Sciatic nerve (tissue), 2 donors: ENCODE measurements at places on chromosomes 1 and 21. TPM values are rescaled to one million over a fixed set of nuclear protein-coding genes. Genes with fewer than 3 reads are reported as not detected.

DNA sequence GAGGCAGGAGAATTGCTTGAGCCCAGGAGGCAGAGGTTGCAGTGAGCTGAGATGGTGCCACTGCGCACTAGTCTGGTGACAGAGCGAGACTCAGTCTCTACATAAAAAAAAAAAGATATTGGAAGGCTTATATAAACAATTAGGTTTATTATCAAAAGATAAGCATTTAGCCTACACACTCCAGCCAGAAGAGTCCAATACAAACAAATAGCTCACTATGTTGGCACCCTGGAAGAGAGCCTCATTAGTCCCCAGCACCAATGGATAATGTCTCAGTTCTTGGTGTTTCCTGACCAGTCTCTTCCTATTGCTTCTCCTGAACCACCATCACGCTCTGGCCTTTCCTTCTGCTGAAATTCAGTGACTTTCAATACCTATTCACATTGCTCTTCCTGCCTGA lies 48.6 kb upstream of the ATP1A1 start:
- DNase-seq = no peak

DNA sequence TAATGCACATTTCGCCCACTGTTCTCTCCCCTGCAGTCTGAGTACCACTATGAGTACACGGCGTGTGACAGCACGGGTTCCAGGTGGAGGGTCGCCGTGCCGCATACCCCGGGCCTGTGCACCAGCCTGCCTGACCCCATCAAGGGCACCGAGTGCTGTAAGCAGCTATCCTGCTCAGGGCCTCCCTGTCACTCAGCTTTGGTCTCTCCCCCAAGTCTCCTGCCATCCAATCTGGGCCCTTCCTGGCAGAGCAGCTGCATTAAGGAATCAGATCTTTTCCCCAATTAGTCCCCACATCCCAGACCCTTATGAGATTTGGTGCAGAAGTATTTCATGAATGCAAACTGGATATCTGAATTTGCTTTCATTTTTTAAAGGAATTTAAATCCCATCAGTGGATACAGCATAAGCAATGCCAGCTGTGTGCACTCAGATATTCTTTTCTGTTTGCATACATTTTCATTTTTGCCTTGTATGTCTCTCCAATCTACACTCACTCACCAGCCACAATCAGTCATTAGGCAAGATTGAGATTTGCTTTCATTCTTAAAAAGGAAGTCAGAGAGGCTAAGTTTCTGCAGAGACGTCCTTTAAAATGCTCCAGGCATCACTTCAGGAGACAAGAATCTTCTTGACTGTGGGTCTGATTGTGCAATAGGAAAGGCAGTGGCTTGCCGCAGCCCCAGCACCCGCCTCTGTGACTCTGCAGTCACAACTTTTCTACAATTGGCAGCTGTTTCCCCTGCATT lies 48.1 kb downstream of the ELAPOR1 start:
- no peak for DNase-seq

GRCh38 chr1:153490272-153491051 lies 30.0 kb upstream of the S100A7 start:
- peak; percentile 79 for DNase-seq

GRCh38 chr1:54791880-54792522 lies 9.1 kb downstream of the TTC22 start:
- DNase-seq = no peak

DNA sequence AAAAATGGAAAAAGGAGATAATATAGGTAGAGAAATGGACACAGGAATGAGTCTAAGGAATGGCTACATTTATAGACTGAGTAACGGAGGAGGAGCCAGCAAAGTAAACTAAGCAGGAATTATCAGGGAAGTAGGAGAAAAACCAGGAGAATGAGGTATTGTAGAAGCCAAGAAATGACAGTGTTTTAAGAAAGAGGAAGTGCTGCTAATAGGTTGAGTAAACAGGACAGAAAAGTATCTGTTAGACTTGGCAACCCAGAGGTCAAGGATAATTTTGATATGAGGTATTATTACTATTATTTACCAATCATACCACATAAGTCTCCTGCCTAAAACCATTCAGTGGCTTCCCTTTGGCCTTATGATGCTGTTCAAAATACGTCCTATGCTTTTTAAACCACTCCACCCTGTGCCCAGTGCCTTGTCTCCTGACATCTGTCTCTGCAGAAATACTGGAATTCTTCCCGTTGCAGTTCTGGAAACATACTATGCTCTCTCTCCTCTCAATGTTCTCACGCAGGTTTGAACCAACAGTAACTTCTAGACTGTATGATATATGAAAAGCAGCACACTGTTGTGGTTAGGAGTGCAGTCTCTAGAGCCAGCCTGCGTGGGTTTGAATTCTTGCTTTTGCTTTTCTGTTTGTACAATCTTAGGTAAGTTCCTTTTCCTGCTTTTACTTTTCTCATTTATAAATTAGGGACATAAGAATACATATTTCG lies 24.6 kb upstream of the NEK7 start:
- DNase-seq = no peak

DNA sequence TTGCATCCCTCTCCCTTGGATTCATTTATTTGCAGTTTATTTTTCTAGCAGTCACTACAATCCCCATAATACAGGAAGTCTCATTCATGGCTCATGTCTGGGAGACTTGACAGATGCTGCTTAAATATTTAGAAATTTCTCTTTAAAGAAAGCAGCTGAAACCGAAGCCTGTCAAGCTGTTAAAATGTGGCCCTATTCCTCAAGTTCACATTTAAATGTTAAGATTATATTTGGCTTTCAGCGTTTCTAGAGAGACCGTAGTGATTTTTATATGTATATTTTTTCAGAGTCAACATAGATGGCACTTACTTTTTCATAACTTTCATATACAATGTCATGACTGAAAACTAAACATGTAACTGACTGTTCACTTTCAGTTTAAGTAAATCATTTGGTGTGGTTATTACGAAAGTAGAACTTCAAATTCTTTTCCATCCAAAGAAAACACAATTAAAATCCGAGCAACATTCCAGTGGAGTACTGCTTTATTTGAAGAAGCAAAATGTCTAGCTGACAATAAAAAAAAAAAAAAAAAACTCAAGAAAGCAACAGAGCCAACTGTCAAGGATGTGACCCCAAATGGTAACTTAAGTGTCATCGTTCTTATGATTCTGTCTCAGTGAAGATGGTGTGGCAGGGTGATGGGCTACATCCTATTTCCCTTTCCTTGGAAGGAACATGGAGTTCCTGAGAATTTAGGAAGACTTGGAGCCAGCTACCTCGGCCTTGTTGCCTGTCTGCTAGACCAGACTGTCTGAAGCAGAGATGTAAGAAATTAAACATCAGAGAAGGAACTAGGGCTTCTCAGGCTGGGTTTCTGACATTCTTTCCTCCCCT lies 37.8 kb downstream of the MIS18A start:
- DNase-seq = no peak

GRCh38 chr1:37265786-37266667 lies 208.4 kb upstream of the ZC3H12A start:
- no peak for DNase-seq

DNA sequence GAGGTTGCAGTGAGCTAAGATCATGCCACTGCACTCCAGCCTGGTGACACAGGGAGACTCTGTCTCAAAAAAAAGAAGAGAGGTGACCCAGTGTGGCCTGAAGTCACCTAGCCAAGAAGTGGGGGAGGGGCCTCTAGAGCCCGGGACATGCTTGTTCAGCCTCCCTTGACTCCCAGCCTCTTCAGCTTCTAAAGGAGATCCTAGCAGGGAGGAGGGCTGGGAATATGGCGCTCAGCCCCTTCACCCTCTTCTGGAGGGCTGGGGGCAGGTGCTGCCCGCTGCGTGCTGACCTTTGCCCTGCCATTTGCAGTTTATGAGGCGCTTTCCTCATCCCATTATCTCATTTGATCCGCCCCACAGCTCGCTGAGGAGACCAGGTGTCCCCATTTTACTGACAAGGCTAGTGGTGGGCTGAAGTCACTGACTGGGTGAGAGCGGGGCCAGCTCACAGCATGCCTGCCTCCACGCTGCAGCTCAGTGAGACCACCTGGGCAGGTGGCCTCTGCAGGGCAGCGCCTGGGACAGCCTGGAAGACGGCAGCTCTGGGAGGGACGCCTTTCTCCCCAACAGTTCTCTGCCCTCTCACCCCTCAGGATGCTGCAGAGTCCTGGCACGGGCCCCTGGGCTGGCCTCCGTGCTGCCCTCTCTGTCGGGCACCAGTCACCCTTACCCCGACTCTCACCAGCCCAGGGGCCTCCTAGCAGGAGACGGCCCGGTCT lies 7.5 kb downstream of the ELF3 start:
- no peak for DNase-seq

- DNase-seq = no peak
Observed at GRCh38 chr1:117001254-117001927, at the start of gene CD101. Gene CD101 (plus strand): TSS chr1:117001760. CDS start chr1:117001818, 58 bp downstream.

Gene TFF1
- total RNA-seq = not detected

DNA sequence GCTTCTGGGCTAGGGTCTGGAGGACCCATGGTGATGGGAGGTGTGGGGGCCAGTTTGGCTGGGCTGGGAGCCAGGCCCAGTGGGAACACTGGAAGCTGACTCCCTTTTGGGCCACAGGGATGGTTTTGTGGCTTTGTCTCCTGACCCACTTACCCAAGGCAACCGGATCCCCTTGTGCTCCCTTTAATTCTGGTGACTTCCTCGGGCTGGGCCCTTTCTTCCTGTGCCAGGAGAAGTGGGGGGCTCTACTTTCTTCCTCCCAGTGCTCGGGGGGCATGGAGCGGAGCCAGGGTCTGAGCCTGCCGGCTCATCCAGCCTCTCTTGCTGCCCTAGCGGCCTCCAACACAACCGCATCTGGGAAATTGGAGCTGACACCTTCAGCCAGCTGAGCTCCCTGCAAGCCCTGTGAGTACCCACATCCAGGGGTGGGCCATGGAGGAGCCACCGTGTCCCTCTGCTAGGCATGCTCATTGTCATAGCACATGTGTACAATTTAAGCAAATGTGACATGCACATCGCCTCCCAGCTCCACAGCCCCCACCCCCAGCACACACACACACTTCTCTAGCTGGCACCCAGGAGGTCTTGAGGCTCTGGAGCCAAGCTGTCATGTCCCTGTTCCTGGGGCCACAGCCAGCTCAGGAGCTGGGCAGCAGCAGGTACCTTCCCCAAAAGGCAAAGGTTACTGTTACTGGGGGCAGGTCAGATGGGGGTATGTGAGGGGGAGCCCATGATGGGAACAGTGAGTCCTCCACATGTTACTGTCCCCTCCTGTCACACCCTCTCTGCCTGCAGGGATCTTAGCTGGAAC lies 35.0 kb downstream of the UBE2T start:
- no peak for DNase-seq

DNA sequence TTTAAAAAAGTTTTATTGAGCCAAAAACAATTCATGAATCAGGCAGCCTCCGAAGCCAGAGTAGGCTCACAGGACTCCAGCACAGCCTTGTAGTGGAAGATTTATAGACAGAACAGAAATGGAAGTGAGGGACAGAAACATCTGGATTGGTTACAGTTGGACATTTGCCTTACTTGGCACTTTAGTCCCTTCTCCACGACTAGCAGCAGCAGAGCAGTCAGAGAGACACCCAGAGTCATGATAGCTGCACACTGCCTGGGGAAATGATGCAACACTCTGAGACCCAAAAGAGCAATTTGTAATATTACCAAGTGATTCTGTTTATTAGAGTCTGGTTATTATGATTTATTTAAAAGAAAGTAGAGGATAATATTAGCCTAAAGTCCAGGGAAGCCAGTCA lies 72.2 kb upstream of the KRTAP11-1 start:
- DNase-seq = no peak

Gene RNU1-2
- total RNA-seq = 13,769 TPM

GRCh38 chr1:60848583-60849188 lies 233.7 kb upstream of the NFIA start:
- no peak for DNase-seq
